Caco-2 (cell line): ENCODE measurements at places on chromosomes 1 and 21. TPM values are rescaled to one million over a fixed set of nuclear protein-coding genes. Genes with fewer than 3 reads are reported as not detected.

The OR2L3 gene
- total RNA-seq: not detected in 2 replicates

GRCh38 chr1:33248244-33248643 is 8.0 kb upstream of the ZNF362 start:
- peak overlapping the region; percentile 11 for H3K27ac ChIP-seq
- peaks cover 51% of the 10 kb centered on the region for H3K4me1 ChIP-seq
- no peak overlapping the region for H3K4me3 ChIP-seq
- no peak for DNase-seq
- no peaks in the 10 kb centered on the region for H3K27me3 ChIP-seq

GRCh38 chr21:42413500-42413899 is 9.8 kb downstream of the UBASH3A start:
- no peaks in the 10 kb centered on the region for H3K27me3 ChIP-seq
- H3K4me1 ChIP-seq: no peaks in the 10 kb centered on the region
- no peaks in the 10 kb centered on the region for H3K36me3 ChIP-seq
- DNase-seq: no peak

DNA sequence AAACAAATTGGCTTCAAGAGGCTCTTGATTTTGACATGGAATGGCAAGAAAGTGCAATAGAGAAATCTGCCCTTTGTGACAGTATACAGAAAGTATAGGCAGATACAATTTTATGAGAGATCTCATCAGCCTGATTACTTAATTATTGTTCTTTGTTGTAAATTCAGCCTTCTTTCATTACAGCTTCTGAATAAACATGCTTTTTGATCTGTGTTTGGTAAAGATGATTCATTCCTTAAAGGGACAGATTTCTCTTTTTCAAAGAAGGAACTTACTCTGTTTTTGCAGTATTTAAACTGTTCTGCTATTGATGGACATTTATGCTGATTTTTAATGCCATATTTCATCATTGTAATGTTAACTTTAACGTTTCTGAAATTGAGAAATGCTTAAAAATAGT is 13.7 kb upstream of the MPC2 start:
- H3K27ac ChIP-seq: no peak overlapping the region
- peaks cover 23% of the 10 kb centered on the region for H3K4me1 ChIP-seq
- peaks cover 3% of the 10 kb centered on the region; the same call in 1 of the 2 replicates for H3K36me3 ChIP-seq
- no peak for DNase-seq
- no peak overlapping the region for H3K4me3 ChIP-seq

DNA sequence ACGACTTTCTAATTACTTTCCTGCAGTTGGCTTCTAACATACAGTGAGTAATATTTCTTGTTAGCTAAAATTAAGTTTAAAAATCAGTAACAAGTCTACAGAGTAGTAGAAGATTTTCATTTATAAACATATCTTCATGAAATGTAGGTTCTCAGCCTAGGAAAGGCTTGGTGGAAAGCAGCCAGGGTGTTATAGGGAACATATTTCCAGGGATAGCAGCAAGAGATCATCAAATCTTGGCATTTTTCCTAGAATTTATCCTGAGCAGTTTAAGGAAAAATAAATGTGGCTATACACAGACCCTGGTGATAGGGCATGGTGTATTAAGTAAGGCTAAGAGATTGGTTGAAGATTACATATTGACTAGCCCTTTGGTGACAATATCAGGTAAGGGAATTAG is 203.5 kb upstream of the NEGR1 start:
- H3K4me1 ChIP-seq: peaks cover 8% of the 10 kb centered on the region
- H3K27me3 ChIP-seq: no peaks in the 10 kb centered on the region
- no peak overlapping the region for H3K27ac ChIP-seq
- H3K36me3 ChIP-seq: no peaks in the 10 kb centered on the region
- DNase-seq: no peak

DNA sequence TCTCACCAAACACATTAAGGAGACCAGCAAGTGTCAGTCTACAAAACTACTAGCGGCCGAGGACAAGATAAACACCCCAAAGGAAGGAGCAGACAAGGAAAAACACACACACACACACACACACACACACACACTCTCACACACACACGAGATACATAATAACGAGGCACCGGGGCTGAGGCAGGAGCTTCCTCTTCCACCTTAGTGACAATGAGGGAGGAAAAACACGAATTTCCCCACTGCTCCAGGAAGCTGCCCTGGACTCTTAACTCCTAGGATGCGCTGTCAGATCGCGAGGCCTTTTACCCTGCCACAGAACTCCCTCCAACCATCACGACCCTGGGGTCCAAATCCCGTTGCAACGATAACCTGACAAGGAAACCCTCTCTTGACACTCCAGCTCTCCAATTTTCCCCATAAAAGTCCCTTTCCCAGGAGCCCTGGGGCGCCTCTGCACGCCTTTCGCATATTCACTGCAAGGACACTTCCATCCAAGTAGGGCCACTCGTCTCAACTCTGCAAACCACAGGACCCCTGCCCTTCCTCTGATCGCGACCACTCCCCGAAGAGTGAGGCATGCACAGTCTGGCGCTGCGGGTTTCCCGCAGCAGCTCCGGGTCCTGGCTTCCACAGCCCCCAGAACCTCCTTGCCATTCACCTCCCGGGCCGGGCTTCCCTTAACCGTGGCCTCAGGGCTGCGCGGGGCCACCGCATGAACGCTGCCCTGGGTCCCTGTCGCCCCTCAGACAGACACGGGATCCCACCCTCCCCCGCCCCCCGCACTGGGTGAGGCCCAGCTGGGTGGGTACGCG is 581 bp downstream of the ETV3 start:
- peaks cover 2% of the 10 kb centered on the region for H3K36me3 ChIP-seq
- DNase-seq: no peak
- H3K27me3 ChIP-seq: no peaks in the 10 kb centered on the region

DNA sequence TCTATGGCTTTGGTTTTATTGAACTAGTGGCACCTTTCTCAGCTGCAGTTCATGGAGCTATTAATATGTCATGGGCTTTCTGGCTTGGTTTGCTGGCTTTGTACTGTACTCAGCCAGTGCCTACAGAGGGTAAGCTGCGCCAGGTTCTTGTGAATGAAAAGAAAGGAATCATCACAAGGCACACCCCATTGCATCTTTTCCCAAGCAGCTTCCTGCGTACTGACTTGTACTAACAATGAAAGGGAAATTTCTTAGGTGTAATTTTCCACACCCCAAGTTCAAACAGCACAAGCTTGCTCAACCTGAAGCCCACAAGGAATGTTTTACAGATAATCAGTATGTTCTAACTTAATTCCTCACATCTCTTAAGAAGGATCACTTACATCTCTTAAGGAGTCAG is 78.0 kb upstream of the TNFSF18 start:
- H3K4me3 ChIP-seq: no peak overlapping the region
- no peaks in the 10 kb centered on the region for H3K27me3 ChIP-seq
- H3K27ac ChIP-seq: peak overlapping the region; percentile 77
- peak; percentile 7 for DNase-seq

- no peak overlapping the region for H3K27ac ChIP-seq
- no peak overlapping the region for H3K4me3 ChIP-seq
- no peak for DNase-seq
- no peaks in the 10 kb centered on the region for H3K4me1 ChIP-seq
- no peaks in the 10 kb centered on the region for H3K36me3 ChIP-seq
Measured at GRCh38 chr1:70767377-70767776, 280.2 kb downstream of the PTGER3 start.

The AURKAIP1 gene
- 187 and 200 TPM in 2 replicates for total RNA-seq

DNA sequence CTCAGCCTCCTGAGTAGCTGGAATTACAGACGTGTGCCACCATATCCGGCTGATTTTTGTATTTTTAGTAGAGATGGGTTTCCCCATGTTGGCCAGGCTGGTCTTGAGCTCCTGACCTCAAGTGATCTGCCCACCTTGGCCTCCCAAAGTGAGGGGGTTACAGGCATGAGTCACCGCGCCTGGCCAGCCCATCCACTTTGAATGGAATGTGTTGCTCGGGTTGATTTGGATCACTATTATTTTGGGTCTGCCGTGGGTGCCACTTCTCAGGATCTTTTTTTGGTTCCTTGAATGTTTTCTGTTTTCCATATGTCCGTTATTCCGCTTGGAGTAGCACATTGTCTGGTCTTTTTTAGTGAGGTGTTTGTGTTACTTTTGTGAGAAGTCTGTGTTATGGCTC is 17.0 kb downstream of the PCNT start:
- no peak overlapping the region for H3K27ac ChIP-seq
- no peak for DNase-seq
- no peaks in the 10 kb centered on the region for H3K27me3 ChIP-seq
- no peaks in the 10 kb centered on the region for H3K4me1 ChIP-seq
- H3K4me3 ChIP-seq: no peak overlapping the region

- no peak overlapping the region for H3K27ac ChIP-seq
- DNase-seq: no peak
- H3K36me3 ChIP-seq: no peaks in the 10 kb centered on the region
- no peaks in the 10 kb centered on the region for H3K27me3 ChIP-seq
Measured at GRCh38 chr1:22359427-22359826, 92.2 kb upstream of the ZBTB40 start.

DNA sequence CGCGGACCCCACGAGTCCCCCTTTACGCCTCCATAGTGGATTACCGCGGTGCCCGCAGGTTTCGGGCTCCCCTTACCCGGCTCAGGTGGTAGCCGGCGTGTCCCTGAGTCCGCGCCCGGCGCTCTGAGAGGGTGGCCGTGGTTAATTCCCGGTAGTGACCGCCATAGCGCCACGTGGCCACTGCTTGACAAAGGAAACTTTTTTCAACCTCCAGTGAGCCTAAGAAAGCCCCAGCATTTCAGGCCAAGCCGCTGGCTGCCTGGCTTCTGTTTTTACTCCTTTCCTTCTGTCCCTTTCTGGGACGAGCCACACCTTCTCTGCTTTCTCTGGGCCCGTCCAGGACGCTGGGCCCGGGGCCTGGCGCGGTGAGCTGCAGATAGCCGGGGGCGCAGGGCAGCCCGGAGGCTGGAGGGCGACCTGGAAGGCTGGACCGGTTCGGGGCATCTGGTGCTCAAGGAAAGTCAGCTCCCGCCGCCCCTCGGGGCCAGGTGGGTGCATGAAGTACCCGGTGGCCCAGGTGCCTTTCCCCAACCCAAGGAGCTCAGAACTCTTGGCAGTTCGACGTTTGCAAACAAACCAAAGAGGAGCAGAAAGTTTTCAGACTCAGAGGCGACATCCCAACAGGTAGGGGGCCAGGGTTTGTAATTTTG is 540 bp upstream of the C1orf198 start:
- H3K27ac ChIP-seq: peak overlapping the region; percentile 97
- peak; percentile 80 for DNase-seq
- peaks cover 27% of the 10 kb centered on the region for H3K4me1 ChIP-seq
- no peaks in the 10 kb centered on the region for H3K27me3 ChIP-seq
- H3K36me3 ChIP-seq: no peaks in the 10 kb centered on the region; the same call in 1 of the 2 replicates

GRCh38 chr1:170221031-170221430 is 75.3 kb downstream of the NTMT2 start:
- no peak for DNase-seq
- no peaks in the 10 kb centered on the region for H3K27me3 ChIP-seq
- H3K4me1 ChIP-seq: peaks cover 10% of the 10 kb centered on the region; the same call in 1 of the 2 replicates

DNA sequence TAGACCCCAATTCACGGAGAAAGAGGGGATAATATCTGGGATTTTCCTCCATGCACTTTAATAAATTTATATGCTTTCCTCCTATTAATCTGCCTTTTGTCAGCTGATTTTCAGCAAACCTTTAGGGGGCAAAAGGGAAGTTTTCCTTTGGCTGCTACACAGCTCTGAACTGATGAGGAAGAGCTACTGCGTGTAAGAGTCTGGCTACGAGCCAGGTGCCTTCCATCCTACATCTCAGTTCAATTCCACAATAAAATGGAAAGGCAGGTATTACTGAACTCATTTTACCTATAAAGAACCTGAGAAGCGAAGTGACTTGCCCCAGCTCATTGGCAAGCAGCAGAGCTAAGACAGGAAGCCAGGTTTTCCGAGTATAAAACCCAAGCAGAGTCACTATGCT is 28.3 kb upstream of the ZNF326 start:
- H3K27ac ChIP-seq: no peak overlapping the region
- no peaks in the 10 kb centered on the region for H3K27me3 ChIP-seq
- no peaks in the 10 kb centered on the region for H3K36me3 ChIP-seq
- H3K4me1 ChIP-seq: no peaks in the 10 kb centered on the region
- no peak for DNase-seq

The S100A12 gene
- not detected in 2 replicates for total RNA-seq

GRCh38 chr1:228265167-228265566 is 57.3 kb downstream of the OBSCN start:
- no peaks in the 10 kb centered on the region for H3K27me3 ChIP-seq
- no peaks in the 10 kb centered on the region for H3K4me1 ChIP-seq
- H3K27ac ChIP-seq: no peak overlapping the region
- H3K4me3 ChIP-seq: no peak overlapping the region
- DNase-seq: no peak

DNA sequence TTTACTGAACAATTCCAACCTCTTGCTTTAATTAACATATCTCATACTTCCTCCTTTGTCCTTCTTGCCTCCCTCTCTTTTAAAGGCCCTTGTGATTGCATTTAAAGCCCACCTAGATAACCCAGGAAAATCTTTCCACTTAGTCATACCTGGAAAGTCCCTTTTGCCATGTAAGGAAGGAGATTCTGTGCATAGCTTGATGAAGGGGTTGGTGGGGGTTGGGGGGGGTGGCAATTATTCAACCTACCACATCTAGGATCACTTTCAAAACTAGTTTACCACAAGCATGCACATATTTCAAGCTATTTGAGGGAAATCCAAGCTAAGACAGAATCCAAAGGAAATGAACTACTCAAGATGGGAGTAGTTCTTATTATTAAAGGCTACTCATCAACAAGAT is 249.1 kb upstream of the PTBP2 start:
- H3K27me3 ChIP-seq: no peaks in the 10 kb centered on the region
- DNase-seq: no peak
- no peaks in the 10 kb centered on the region for H3K36me3 ChIP-seq
- H3K4me1 ChIP-seq: no peaks in the 10 kb centered on the region
- no peak overlapping the region for H3K4me3 ChIP-seq

The SH2D1B gene
- not detected in 2 replicates for total RNA-seq

The LDLRAD2 gene
- not detected in 2 replicates for total RNA-seq

- no peak overlapping the region for H3K4me3 ChIP-seq
- H3K27me3 ChIP-seq: no peaks in the 10 kb centered on the region
- H3K36me3 ChIP-seq: no peaks in the 10 kb centered on the region
- DNase-seq: no peak
Measured at GRCh38 chr21:14718951-14719350, 172.8 kb upstream of the SAMSN1 start.

The P3H1 gene
- total RNA-seq: 20.5 and 21.2 TPM in 2 replicates

DNA sequence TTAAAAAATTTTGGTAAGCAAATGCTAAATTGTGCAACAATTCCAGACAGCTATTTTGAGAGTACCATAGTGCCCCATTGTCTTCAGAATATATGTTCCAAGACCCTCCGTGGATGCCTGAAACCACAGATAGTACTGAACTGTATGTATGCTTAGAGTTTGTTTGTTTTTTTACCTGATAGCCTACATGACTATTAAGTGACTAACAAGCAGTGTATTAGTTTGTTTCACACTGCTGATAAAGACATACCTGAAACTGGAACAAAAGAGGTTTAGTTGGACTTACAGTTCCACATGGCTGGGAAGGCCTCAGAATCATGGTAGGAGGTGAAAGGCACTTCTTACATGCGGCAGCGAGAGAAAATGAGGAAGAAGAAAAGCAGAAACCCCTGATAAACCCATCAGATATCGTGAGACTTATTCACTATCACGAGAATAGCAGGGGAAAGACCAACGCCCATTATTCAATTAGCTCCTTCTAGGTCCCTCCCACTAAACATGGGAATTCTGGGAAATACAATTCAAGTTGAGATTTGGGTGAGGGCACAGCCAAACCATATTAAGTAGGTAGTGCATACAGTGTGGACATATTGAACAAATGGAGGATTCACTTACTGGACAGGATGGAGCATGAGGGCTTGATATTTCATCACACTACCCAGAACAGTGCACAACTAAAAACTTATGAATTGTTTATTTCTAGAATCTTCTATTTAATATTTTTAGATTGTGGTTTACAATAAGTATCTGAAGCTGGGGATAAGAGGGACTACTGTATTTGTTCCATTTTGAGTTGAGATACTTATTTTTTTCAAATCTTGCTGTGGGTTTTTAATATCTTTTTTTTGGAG is 78.5 kb downstream of the LHX9 start:
- peak overlapping the region; percentile 88 for H3K27ac ChIP-seq
- no peaks in the 10 kb centered on the region for H3K36me3 ChIP-seq
- H3K27me3 ChIP-seq: no peaks in the 10 kb centered on the region
- H3K4me1 ChIP-seq: peaks cover 19% of the 10 kb centered on the region
- H3K4me3 ChIP-seq: no peak overlapping the region
